ENCODE measurements at places on chromosomes 2 and 18.

GRCh38 chr18:8507361-8507760, 101.9 kb upstream of the RAB12 start:
- DNase-seq = no peak

DNA sequence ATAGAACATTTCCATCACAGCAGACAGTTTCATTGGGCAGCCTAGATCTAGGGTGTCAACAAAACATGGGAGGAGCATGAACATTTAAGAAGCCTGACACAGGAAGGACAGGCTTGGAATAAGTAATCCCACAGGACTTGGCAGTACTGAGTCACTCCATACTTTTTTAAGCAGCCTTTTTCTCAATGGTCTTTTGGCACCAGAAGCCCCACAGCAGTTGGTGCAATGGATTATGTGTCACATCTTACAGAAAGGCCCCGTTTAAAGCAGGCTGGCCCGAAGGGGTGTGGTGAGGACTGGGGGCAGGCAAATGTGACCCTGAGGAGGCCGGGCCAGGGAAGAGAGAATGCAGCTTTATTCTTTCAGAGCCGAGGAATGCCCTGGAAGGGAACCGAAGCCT, 26.6 kb downstream of the SPTBN1 start:
- DNase-seq = peak; percentile 91

DNA sequence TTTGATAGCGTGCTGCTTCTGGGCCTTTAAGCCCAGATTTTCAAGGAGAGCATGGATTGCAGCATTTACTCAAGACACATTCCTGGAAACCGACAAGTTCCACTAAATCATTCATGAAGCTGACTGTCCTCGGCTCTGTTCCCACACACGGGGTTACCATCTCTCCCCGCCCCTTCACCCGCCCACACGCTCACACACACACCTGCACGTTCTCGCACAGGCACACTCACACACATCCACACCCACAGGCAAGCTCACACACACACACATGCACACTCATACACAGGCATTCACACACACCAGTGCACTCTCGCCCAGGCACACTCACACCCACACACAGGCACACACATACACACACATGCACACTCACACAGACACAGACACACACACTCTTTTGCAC, 150.0 kb upstream of the AGAP1 start:
- peak; percentile 64 for DNase-seq

- DNase-seq = peak; percentile 31
These were observed 517.0 kb downstream of the PTPRM start for GRCh38 chr18:8084160-8084559.

- DNase-seq = peak; percentile 33
These were observed 1377.9 kb downstream of the RPIA start for GRCh38 chr2:90069290-90069894.

GRCh38 chr18:7545734-7546133, 21.4 kb upstream of the PTPRM start:
- peak; percentile 27 for DNase-seq

DNA sequence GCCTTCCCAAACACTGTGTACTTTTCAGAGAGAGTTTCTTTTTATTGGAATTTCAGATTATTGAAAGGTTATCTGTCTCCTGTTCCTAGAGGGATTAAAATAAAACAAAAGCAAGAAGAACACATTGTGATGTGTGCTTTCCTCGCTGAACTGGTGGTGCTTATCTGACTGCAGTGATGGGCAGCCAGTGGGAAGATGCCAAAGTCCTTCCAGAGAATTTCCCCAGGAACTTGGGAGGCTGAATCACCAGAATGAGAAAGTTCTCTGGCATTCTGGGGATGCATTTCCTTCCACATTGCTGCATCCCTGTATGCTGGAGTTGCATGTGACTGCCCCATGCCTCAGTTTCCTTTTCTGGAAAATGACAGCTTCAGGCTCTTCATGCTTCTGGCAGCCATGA, 53.9 kb upstream of the SEC11C start:
- DNase-seq = peak; percentile 58

DNA sequence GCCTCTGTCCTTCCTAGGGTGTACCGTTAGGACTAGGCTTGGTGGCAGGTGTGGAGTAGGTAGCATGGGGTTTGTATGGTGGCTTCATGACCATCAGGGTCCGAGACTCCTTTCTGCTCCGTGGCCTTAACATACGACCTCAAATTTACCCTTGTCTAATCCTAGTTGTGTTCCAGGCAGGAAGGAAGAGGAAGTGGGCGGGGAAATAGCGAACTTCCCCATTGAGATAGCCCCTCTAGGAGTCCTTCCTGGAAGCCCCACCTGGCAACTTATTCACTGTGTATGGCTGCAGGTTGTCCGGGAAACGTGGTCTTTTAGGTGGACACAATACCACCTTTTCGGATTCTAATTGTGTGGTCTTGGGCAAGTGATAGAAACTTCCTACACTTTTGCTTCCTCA, 9.3 kb downstream of the CD8A start:
- no peak for DNase-seq

- DNase-seq = no peak
These were observed 18.8 kb upstream of the GLI2 start for GRCh38 chr2:120716641-120717585.

- no peak for DNase-seq
These were observed 6.0 kb downstream of the DDX18 start for GRCh38 chr2:117820444-117820843.

GRCh38 chr2:167249197-167249596, 360.9 kb downstream of the XIRP2 start:
- no peak for DNase-seq

GRCh38 chr18:48617844-48618497, 79.1 kb downstream of the CTIF start:
- DNase-seq = no peak

DNA sequence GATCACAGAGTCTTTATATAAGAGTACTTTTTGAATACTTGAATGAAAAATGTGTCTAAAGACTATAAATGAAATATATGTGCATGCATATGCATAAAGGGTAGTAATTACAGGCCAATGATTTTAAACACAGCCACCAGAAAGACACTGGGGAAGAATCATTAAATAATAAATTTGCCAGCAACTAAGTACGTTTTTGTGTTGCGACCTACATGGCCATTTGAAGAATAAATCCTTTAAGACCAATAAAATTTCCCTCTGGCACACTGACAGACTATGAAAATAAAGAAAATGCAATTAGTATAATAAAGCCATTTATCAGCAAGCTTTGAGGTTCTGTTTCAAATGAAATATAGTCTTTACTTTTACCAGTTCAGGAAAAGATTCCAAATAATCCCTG, 1413.3 kb downstream of the LRP1B start:
- no peak for DNase-seq

DNA sequence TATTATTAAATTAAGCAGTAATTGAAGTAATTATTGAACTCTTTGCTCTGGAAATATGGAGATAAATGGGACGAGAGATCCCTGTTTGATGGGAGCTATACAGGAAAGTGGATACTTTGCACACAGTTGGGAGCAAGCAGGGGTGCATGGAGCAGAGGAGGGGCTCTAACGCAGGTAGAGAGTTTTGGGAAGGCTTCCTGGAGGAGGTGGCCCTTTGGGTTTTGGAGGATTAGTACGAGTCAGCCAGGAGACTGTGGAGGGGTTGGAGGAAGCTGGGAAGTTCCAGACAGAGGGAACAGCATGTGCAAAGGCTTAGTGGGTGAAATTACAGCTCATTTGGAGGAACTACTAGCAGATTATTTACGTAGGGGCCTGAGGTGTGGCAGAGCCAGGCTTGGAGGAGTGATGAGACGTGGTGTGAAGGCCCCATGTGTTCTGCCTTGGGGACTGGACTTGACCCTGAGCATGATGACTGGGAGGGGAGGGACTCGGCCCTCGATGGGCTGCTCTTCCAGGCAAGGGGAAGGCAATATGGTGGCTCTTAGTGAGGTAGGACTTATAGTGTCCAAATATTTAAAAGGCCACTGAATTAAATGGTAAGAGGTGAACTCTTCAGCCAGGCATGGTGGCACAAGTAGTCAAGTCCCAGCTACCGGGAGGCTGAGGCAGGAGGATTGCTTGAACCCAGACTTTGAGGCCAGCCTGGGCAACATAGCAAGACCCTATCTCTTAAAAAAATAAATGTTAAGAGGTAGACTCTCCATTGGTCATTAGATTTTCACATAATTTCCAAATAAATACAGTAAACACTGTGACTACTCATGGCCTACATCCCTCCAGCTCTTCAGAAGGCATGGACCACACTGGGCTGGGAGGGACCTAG, 30.2 kb downstream of the GREB1 start:
- DNase-seq = no peak

Measured in AG10803 (cell line).